Renal cortical epithelial cell (primary cell): ENCODE measurements at places on chromosomes 2 and 18.

- peak; percentile 97 for DNase-seq
Observed at GRCh38 chr2:111946294-111947114, 48.1 kb downstream of the MERTK start.

GRCh38 chr2:100907832-100908231 is 87.9 kb downstream of the NPAS2 start:
- no peak for DNase-seq

GRCh38 chr2:137802038-137802437 is 162.2 kb upstream of the HNMT start:
- no peak for DNase-seq

GRCh38 chr2:96956211-96956610 is 30.2 kb downstream of the FAM178B start:
- DNase-seq = no peak

DNA sequence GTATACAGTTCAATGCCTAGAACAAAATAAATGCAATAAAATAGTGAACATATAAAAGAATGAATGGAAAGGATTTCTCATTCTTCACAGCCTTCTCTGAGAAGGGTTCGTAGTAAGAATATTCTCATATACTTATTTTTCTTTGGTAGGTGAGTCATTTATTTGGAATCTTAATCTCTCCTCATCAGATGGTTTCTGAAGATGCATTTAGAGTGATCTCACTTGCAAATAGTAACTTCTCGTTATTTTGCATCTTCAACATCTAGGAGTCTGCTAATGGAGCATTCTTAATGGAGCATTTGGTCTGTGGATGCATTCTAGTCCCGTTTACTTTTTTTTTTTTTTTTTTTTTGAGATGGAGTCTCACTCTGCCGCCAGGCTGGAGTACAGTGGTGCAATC is 3.9 kb downstream of the UBXN4 start:
- DNase-seq = peak; percentile 29

DNA sequence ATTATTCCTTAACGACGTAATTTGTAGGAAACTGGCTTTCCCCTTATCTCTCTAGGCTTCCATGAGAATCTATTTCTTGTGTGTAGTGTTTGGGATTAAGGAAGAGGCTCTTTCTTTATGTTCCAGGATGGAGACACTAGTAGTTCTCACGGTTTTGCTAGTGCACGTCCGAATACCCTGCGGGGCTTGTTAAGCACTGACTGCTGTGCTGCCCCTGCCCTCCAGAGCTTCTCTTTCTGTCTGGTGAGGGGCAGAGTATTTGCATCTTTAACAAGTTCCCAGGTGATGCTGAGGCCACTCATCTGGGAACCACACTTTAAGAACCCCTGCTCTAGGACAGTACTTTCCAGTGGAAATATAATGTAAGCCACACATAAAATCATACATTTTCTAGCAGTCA is 76.4 kb downstream of the SPATS2L start:
- DNase-seq = no peak

DNA sequence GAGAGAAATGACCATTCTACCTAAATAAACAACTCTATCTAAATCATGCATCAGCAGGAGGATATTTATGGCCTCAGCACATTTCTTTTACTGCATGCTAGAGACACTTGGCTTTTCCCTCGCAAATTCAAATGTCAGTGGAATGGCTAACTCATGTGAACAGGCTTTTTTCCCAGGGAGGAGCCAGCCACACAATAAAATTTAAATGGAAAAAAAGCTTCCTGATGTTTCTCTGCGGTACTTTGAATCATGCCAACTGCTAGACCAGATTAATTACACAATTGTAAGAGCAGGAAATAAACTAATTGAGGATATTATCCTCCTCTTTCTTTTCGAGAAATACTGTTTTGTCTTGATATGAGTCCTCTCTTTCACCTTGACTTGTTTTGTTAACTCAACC is 676.3 kb downstream of the IRS1 start:
- peak; percentile 76 for DNase-seq
